Liver (tissue), 10 donors: ENCODE measurements at places on chromosomes 12 and 14. TPM values are rescaled to one million over a fixed set of nuclear protein-coding genes. Genes with fewer than 3 reads are reported as not detected.

GRCh38 chr12:14514946-14515345 is 52.7 kb downstream of the PLBD1 start:
- no peak for DNase-seq

- no peak for DNase-seq
Measured at GRCh38 chr12:96749999-96750398, 157.1 kb upstream of the NEDD1 start.

DNA sequence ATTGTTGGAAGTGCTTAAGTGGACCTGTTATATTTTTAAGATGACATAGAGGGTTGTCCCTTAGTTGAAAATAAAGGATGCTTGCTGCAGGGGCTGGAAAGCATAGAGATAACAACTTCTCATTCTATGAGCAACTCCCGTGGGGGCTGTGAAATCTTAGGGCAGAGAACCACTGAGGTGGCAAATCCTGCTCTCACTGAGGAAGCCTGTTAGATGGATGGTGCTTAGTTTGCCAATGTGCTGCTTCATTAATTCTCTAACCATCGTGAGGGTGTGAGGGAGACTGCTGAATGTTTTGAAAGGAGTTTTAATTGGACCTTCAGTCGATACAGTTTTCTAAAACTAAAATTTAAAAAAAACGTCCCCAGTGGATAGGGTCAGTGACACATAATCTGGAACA is 46.5 kb downstream of the PTPRO start:
- no peak for DNase-seq

DNA sequence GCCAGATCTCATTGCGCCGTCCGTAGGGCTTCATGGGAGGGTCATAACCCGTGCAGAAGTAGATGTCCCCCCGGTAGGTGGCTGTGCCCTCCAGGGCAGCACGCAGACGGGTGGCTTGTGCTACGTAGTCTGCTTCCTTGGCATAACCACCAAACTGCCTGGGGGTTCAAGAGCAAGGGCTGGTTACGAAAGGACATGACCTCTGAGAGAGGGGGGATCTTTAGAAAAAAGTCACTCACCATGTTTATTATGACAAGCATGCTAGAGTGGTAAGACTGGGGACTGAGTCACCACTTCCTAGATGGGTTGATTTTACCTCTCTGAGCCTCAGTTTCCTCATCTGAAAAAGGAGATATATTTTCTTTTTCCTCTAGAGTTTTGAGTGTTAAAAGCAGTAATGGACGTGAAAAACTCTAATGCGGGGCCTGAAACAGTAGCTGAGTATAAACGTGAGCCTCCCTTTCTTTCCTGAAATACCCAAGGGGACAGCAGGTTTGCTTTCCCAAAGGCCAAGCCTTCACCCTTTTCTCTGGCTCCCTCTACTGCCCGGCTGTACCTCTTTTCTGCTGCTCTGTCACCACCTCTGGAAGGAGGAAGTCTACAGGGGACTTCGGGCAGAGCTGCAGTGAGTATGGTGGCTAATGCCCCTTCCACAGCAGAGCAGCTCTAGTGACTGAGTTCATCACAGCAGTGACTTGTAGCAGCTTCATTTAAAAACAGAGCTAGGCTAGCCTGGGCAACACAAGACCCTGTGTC is 23.5 kb upstream of the GPRC5D start:
- no peak for DNase-seq

- no peak for DNase-seq
Measured at GRCh38 chr12:76084863-76085519, 506 bp upstream of the NAP1L1 start.

GPR162 gene
- 0.59 TPM for total RNA-seq
